ENCODE measurements at places on chromosomes 6 and 20.

DNA sequence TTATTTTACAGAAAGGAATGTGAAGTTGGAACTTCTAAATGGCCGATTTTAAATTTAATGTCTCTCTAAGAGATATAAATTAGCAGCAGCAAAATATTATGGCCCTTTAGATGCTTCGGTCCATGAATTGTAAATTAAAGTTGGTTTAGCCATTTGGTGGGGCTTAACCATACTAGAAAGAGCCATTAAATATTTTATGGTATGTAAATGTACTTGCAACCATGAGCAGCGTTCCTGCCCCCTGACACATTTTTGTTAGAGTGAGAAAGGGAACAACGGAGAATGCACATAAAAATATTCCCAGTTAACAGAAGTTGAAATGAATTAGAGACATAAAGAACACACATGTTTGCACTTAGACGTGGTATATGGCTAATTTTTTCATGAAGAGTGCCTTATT is 237.9 kb downstream of the MYLK4 start:
- DNase-seq = no peak

GRCh38 chr20:16261733-16262273 is 311.4 kb downstream of the KIF16B start:
- DNase-seq = no peak

GRCh38 chr20:20201124-20201523 is 148.8 kb downstream of the CFAP61 start:
- DNase-seq = no peak

DNA sequence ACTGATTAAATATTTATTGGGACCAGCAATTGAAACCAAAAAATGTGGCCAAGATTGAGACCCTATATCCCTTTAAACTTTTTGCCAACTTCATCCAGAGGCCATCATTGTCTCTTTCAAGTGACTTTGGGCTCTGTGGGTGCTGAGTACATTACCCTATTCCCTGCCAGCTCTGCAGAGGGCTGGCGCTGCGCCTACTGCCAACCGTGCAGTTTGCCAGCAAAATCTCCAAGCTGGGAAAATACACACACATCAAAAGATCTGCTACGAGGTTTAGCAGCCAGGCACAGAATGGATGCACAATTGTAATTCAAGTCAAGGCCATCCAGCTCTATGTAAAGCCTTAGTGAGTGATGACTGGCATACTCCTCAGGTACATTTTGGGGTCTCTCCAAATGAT is 125.0 kb downstream of the CBLN4 start:
- no peak for DNase-seq

DNA sequence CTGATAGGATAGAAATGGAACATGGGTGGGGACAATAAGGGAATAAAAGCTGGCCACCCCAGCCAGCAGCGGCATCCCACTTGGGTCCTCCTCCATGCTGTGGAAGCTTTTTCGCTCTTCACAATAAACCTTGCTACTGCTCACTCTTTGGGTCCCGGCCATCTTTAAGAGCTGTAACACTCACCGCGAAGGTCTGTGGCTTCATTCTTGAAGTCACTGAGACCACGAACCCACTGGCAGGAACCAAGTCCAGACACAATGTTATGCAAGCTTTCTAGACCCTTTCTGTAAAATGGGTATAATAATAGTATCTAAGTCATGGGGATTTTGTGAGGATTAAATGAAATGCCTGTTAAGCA is 48.9 kb upstream of the EZR start:
- DNase-seq = no peak

All from GM12891 (cell line).